NCI-H1436 (cell line): ENCODE measurements at places on chromosomes 1 and 21.

GRCh38 chr1:2990376-2991115 is 30.7 kb upstream of the ACTRT2 start:
- no peak for DNase-seq

- DNase-seq, result no peak
Observed at GRCh38 chr21:15274701-15275485, 210.1 kb upstream of the NRIP1 start.

DNA sequence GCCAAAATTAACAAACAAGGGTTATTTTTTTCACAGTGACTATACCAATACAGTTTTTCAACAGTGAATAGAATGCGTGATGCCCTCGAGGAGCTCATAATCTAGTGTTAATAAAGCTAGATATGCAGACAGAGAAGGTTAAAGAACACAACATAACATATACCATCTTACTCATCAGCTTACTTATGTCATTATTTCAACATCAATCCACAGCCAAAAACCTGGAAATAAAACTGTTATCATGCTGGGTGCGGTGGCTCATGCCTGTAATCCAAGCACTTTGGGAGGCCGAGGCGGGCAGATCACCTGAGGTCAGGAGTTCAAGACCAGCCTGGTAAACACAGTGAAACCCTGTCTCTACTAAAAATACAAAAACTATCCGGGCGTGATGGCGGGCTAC is 6.1 kb downstream of the STX6 start:
- DNase-seq, result no peak

- DNase-seq, result no peak
Observed at GRCh38 chr1:236543065-236543669, 19.4 kb downstream of the LGALS8 start.

GRCh38 chr21:16180614-16181013 is 450.8 kb downstream of the USP25 start:
- DNase-seq, result no peak

- no peak for DNase-seq
Observed at GRCh38 chr1:28021064-28021463, 61.3 kb downstream of the XKR8 start.

DNA sequence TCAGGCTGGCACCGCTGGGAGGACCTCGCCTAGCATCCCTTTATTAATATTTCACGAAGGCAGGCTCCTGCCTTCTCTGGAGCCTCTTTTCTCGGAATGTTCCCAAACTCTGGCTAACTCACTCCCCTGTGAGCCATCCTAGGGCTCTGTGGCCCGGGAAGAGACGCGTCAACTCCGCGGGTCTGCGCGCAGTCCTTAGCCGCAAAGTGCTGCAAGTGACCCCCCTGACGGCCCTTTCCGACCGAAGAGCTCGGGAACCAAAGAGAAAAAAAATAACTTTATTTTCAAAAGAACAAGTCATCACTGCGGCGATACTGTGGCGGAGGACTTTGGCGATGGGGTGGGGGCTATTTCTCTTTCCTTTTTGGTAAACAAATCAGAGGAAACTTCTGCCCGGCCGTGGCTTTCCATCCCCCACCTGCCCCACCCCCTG is 14.6 kb downstream of the NR5A2 start:
- no peak for DNase-seq

GRCh38 chr1:213666113-213666512 is 321.7 kb upstream of the PROX1 start:
- DNase-seq, result no peak
